ENCODE measurements at places on chromosomes 5 and 9.

- DNase-seq, result no peak
Measured at GRCh38 chr9:119768266-119768665, 399.0 kb upstream of the BRINP1 start.

DNA sequence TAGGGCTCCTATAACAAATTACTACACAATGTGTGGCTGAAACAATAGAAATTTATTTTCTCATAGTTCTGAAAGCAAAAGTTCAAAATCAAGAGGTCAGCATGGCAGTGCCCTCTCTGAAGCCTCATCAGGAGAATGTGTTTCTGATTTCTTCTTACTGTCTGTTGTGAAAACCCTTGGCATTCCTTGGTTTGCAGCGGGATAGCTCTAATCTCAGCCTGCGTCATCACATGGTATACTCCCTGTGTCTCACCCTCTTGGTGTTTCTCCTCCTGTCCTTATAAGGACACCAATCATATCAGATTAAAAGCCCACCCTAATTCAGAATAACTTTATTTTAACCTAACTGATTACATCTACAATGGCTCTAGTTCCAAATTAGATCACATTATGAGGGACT, 87.5 kb upstream of the CDH9 start:
- DNase-seq, result no peak

DNA sequence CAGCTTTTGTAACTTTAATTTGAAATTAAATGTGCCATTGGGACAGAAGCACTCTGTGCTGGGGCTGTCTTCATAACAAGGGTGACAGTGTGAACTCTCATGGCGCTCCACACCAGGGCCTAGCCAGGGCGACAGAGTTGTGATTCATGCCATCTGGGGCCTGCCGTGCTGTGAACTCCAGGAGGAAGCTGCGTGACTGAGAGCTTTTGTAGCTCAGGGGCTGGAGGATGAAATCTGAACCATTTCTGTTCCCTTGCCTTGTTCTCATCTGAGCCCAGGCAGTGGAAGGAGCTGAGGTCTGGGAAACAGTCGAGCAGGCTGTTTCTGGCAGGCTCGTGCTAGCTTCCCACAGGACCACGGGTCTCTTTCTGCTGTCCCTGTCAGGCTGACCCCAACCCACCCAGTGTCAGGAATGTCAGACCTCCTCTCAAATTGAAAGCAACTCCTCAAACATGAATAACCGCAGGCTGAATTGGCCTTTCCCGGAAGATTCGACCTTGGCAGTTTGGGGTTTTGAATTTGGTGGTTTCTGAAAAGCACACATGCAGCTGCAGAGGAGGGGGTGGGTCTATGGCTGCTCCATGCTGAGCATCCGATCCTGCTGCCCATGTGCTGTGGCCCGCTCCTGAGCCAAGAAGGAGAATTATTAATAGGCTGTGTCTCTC, 69.2 kb upstream of the RPS23 start:
- DNase-seq, result no peak

DNA sequence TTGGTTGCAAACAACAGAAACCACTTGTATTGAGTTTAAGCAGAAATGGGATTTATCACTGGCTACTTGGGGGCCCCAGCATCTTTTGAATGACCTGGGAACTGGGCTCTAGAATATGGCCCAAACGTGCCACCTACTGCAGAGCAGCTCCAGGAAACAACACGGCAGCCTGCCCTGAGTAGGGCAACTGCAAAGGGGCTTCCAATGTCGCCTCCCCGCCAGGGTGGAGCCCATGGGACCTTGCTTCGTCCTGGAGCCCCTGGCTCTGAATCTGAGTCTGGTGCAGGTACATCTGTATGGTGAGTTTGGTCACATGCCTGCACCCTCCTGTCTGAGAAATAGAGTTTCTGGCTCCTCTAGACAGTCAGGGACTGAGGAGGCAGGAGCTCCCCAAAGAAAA, 38.6 kb downstream of the BOD1 start:
- DNase-seq, result no peak

DNA sequence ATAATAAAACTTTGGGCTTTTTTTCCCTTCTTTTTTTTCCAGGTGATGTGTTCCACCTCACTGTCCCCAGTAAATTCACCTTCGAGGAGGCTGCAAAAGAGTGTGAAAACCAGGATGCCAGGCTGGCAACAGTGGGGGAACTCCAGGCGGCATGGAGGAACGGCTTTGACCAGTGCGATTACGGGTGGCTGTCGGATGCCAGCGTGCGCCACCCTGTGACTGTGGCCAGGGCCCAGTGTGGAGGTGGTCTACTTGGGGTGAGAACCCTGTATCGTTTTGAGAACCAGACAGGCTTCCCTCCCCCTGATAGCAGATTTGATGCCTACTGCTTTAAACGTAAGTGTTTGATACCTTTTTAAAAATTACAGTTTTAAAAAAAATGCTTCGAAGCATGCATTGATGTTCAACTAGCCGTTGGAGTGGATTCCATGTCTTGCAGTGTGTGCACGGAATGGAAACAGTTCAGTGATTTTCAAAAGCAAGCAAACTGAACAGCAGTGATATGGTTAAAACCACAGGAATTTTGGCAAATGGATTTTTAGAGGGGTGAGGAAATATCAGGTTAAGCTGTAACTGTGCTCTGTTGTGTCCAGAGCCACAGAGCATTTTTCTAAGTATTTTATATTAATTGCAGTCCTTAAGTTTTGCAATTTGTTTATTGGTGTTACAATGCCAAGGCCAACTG, 40.7 kb downstream of the VCAN start:
- no peak for DNase-seq

DNA sequence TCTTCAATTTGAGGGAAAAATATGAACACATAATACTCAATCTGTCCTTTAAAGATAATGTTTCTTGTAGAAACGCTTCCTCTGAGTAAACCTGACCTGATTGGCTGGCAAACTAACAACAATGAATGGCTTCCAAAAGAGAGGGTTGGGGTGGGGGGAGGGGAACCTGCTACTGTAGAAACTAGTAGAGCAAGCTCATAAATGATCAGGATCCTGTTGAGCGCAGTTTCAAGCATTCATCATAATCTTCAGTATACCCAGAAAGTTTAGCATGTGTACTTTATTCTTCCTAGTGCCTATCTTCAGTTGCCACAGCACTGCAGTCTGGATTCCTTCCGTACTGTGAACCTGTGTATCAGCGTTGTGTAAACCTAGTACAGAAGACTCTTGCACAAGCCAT, 63.0 kb upstream of the FCHO2 start:
- DNase-seq, result no peak

DNA sequence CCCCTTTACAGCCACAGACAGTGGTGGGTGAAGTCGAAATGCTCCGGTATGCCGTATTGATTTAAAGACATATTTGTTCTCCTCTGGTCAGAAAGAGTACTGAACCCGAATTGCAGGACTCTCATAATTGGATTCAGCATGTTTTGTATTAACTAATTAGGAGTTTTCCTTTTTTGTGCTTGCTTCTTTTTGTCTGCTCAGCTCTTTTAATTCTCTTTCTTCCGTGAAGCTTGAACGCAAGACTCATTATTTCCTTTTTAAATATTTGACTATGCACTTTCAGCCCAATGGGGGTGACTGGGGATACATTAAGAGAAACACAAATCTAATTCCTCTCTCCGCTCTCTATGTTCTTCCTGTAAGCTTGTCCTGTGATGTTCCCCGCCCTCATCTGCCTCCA, 246.6 kb upstream of the IRX2 start:
- DNase-seq, result no peak

DNA sequence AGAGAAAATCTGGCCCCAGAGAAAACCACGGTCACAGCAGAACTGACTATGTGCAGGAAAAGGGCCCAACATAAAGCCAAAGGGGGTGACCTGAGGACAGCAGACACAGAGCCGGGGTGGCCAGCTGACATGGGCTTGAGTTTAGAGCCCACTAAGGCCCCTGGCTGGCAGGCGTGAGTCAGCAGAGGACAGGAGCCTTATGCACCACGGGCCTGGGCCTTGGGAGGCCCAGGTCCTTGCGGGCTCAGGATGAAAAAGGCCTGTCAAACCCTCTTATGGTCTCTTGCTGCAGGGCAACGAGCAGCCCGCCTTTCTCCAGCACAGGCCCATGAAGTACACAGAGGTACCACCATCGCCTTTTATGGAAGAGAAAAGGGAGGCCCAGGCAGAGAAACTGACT, 19.7 kb downstream of the STK10 start:
- DNase-seq, result no peak

- DNase-seq, result no peak
Measured at GRCh38 chr5:14036947-14037346, 92.5 kb upstream of the DNAH5 start.

DNA sequence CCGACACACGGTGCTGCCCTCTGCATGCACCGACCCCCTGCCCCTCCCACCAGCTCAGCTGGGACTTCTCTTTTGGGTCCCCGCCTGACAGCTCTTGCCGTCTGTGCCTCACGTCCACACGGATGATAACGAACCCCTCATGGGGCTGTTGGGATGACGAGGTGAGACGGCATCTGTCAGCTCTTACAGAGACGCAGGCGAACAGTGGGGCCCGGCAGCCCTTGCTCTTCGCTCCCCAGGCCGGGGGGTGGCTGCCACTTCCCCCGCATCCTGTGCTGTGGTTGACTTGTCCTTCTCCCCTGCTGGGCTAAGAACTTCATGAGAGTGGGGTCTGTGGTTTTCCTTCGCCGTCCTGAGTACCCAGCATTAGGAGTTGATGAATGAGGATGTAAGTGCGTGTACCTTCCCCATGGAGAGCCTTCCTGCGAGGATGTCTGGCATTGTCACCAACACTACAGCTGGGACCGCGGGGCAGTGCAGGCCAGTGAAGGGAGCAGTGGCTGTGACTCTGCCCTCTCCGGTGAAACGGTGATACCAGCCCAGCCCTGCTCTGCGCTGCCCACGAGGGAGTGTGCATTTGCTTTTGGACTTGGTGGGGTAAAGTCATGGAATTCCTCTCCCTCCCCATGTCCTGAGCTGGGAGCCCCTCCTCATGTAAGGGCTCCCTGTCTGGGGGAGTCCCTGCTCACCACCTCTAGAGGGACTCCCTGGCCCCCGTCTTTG, 23.2 kb downstream of the HK3 start:
- no peak for DNase-seq

Measured in stimulated activated CD8-positive, alpha-beta memory T cell treated with anti-CD3 and anti-CD28 coated beads, Interleukin-4, amount 100 ng/mL, for 1 hour (primary cell).